ENCODE measurements at places on chromosomes 12 and 14. TPM values are rescaled to one million over a fixed set of nuclear protein-coding genes. Genes with fewer than 3 reads are reported as not detected.
A peak's percentile ranks its signal among the peaks of the same experiment; 100 is the strongest.

DNA sequence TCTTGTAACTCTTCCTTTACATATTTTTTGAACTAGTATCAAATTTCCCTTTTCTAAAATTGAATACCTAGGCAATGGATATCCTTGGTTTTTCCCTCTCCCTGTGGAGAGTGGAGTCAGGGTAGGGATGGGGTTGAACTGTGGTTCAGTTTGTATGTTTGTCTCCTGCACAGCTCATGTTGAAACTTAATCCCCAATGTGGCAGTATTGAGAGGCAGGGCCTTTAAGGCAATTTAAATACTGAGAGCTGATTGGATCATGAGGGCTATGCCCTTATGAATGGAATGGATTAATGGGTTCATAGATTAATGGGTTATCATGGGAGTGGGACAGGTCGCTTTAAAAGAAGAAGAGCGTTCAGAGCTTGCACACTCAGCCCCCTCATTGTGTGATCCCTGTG, 127.2 kb upstream of the RGS6 start:
- DNase-seq: no peak

DNA sequence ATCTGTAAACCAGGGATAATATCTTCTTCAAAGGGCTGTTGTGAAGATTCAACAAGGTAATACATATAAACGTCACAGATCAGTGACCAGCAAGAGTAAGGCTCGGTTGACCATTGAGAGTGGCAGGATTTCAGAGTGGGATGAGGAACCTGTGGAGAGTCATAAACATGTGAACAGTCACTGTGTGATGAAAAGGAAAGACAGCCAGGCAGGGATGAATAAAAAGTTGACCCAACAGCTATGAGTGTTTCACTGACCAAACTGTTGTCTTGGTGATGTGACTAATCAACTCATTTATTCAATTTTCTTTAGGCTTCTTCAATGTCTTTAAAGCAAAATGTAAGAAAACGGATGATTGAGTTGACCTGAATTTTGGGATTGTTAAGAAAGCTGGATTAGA, 8.6 kb upstream of the FRMD6 start:
- DNase-seq: peak; percentile 90

DNA sequence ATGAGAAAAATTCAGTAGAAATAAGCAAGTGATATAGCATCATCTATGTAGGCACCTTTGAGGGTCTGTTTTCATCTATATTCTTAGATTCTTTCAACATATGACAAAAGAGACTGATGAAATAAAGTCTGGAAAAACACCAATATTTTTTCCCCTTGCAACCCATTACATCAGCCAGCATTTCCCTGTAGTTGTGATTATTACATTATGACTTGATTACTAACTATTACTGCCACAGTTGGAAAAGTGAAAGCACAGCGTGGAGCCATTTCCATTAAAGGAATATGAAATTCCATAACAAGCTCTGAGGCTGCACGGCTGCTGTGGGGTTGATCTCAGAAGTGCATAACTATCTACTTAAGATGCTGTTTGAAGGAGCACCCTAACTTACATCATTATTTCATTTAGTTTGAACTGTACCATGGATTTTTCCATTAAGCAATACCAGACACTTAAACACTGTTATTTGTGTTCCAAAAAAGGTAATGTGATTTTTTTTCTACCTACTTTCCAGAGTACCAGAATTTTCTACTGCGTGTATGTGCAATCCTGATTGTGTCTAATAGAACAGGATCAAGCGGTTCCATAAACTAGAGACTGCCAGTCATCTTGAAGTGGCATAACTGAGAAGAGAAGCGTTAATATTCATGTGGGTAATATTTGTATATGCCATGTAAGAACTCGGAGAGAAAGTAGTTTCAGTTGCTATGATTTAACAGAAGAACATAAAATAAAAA, 405.5 kb downstream of the MDGA2 start:
- DNase-seq: no peak

GRCh38 chr14:99187858-99188257, 84.1 kb downstream of the BCL11B start:
- no peak for DNase-seq

GRCh38 chr12:48774516-48774915, 14.4 kb downstream of the ADCY6 start:
- no peak for DNase-seq

GRCh38 chr14:32087907-32088306, 10.8 kb downstream of the ARHGAP5 start:
- no peak for DNase-seq

- no peak for DNase-seq
Observed at GRCh38 chr12:95417372-95417771, 56.6 kb upstream of the METAP2 start.

- DNase-seq: no peak
Observed at GRCh38 chr12:47709237-47709636, 3.4 kb upstream of the RPAP3 start.

DNA sequence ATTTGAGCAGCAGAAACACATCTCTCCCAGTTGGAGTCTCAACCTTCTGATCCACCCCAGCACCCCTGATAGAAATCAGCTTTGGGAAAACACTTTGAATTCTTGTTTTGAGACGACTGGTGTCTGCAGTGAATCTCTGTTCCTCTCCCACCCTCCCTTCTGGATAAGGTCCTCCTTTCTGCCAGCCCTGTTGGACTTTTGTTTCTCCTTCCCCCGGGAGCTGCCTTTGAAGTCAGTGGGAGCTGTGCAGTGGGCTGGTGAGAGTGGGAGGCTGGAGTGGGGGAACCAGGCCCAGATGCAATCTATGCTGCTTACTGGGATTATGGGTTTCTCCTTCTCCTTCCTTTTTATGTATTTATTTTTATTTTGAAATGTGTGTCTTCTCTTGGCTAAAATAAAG, 49.0 kb downstream of the FLRT2 start:
- no peak for DNase-seq

- DNase-seq: no peak
Observed at GRCh38 chr14:24399447-24399822, 632 bp downstream of the NYNRIN start.

DNA sequence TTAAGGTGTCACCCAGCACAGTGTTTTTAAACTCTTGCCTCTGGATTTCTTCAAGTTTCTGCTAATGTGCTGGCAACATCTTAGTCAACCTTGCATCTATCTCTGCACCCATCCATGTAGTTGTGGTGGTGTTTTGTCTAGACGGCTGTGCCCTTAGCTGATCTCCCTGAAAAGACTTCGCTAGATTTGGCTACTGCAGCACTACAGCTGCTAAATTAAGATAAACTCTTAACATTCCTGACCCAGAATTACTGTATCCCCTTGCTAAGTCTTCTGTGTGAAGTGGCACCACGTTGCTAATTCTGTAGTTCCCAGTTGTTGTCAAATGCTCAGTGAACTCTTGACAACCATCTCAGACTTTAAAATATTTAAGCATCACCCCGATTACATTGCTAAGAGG, 66.8 kb downstream of the SRGAP1 start:
- DNase-seq: no peak

DNA sequence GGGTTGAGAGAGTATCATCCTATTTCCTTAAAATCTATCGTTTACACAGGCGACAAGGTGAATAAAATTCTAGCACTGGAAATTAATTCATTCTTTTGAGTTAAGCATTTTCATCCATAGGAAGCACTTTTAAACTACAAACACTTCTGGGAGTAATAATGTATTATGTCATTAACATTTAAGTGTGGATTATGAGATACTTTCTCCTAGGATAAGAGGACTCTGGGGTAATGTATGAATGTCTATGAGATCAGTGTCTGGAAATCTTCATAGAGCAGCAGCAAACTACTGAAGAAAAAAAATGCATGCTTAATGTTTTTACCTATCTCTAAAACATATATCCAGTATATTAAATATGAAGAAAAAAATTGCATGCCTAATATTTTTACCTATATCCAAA, 86.9 kb downstream of the EPS8 start:
- no peak for DNase-seq

DNA sequence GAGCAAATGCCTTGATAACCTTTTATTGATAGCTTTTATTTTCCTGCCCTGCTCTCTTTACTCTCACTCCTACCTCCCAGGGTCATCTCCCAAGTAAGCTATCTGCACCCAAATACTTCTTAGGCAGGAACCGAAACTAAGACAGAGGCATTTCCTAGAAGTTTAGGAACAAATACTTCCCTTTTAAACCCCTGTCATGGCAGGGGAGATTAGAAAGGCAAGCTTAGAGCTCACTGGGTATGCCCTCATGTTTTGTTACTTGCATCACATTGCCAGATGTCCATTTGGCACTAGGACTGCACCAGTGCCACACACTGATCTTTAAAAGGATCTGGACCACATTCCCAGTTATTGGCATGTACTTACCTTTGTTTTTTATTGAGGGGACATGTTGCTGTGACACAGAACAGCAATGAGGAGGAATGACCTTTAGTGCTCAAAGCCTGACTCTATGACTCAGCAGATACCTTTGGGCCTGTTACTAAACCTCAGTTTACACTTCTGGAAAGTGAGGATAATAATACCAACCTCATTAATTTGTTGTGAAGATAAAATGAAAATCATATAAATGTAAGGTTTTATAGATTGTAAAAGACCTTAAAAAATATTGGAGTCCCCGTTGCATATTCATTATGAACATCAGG, 40.9 kb upstream of the MBIP start:
- DNase-seq: no peak

DNA sequence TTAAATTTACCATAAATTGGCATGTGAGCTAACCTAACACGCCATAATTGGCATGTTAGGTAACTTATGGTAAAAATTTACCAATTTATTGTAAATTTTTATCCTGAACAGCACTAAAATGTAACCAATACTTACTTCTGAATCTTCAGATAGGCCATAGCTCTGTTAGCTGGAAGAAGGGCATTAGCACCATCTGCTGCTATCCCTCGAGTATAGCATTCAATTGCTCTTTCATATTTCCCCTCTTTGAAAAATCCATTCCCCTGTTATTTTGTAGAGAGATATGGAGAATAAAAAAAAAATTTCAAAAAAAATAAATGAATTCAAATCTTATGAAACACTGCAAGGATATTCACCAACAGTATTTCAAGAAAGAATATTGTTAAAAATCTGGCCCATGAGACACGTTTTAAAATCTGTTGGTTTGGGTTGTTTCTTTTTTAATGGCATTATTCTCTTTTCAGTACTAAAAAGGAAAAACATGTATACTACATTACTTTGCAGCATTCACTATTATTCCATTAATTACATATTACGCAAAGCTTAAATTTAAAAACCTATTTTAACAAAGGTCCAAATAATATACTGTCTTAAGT, 19.1 kb downstream of the RPAP3 start:
- peak; percentile 28 for DNase-seq

GRCh38 chr14:60051721-60052221, 40.0 kb upstream of the PCNX4 start:
- DNase-seq: no peak

- DNase-seq: no peak
Observed at GRCh38 chr12:13387101-13387500, 190.6 kb downstream of the EMP1 start.

DNA sequence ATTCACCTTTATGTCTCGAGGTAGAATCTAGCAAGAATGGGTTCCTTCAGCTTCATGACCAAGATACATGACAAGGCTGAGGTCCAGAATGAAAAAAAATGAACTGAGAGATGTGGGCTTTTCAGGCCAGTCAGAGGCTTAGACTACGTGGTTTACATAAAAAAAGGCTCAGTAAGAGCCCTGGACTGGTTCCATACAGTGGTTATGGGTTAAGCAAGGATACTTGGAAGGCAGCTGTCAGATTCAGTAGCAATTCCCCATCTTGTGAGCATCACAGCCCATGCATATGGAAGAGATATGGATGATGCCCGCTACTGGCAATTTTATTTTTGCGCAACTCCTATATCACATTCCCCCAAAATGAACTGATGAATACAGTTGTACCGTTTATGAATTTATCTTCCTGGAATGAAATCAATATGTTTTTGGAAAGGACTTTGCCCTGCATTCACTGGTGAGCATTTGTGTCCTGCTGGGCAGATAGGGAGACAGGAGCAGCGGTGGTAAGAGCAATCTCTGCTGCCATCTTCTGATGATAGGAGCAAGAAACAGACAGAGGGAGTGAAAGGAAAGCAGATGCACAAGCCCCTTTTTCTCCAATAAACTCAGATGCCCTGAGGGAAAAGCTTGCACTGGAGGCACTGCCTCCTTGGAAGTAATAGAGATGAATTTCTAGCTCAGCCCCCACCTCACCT, 280.4 kb downstream of the GALC start:
- no peak for DNase-seq

GRCh38 chr14:50083467-50084337, 32.7 kb downstream of the VCPKMT start:
- DNase-seq: peak; percentile 32

DNA sequence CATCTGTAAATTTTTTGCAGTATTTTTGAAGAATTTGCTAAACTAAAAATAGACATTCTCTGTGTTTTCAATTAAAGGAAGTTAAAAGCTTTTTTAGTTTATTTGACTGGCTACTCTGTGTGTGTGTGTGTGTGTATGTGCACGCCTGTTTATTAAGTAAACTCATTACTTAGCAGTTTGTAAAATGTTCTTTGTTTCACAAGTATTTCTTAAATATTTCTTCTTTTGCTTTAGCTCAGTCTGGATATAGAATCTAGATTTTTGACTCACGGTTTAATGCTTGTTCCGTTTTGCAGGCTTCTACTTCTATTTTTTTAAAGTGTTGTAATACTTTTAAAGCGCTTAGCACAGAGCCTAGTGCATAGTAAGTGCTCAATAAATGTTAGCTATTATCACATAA, 46.5 kb upstream of the KCNMB4 start:
- no peak for DNase-seq

DNA sequence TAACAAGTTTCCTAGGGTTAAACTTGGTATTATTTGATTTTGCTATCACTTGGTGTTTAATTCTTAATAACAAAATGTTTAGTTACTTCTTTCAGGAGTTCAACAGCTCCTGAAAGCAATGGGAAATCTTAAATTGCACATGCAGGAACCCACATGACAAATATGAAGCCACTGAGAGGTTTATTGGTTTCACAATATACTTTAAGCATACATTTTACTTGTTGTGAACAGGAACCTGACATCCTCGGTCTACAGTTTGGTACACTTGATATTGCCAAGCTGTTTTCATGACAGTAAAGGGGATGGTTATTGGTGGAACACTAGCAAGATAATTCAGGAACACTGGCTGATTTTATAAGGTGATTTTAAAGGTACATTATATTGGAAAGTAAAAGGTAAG, 46.2 kb downstream of the SLC38A1 start:
- DNase-seq: no peak

DNA sequence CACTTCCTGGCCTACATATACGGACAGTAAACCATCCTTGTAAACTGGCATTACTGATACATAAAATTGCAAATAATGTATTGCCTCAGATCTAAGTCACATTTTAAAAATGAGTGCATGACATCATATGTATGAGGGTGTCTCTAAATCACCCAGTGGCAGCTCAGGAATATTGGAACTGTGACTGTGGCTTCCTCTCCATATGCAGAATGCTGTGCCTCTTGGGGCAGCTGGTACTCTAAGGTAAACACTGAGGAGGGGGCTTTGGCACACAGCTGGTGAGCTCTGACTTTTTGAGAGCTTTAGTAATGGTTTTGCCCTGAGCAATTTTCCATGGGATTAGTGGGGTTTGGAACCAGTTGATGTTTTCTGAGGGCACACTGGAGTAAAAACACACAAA, 263.7 kb downstream of the BMP4 start:
- no peak for DNase-seq

Gene KRT83
- not detected for total RNA-seq

Gene SDR9C7
- not detected for total RNA-seq

Gene CHMP4A
- 44.8 TPM for total RNA-seq

Gene CMA1
- total RNA-seq: not detected

Gene SERPINA10
- not detected for total RNA-seq

Measured in M059J (cell line).